Cardiac atrium fibroblast (primary cell): ENCODE measurements at places on chromosomes 16 and 17. TPM values are rescaled to one million over a fixed set of nuclear protein-coding genes. Genes with fewer than 3 reads are reported as not detected.

Gene SEBOX
- total RNA-seq = not detected in 2 replicates

Gene SEPTIN1
- not detected in 2 replicates for total RNA-seq

Gene ANKRD40CL
- not detected in 2 replicates for total RNA-seq

Gene CDH3
- total RNA-seq = 0.16 TPM in 1 of 2 replicates, not detected in the other

Gene LDAF1
- total RNA-seq = 20.1 and 38.1 TPM in 2 replicates

Gene PRM1
- not detected in 2 replicates for total RNA-seq

Gene SLX4
- total RNA-seq = 2.2 and 3.4 TPM in 2 replicates

Gene EXOC3L1
- 0.54 and 1.6 TPM in 2 replicates for total RNA-seq

Gene CFAP97D1
- not detected in 2 replicates for total RNA-seq

Gene CCL7
- total RNA-seq = 1.1 and 3.4 TPM in 2 replicates

Gene ZNF469
- total RNA-seq = 7.0 and 10.0 TPM in 2 replicates

Gene WSCD1
- 0.72 and 0.81 TPM in 2 replicates for total RNA-seq

Gene TP53TG3C
- total RNA-seq = not detected in 2 replicates

Gene MRPL58
- 27.1 and 29.5 TPM in 2 replicates for total RNA-seq

Gene TP53TG3
- not detected in 2 replicates for total RNA-seq

Gene TMUB2
- 25.8 and 31.8 TPM in 2 replicates for total RNA-seq

Gene EMP2
- total RNA-seq = 9.4 and 19.5 TPM in 2 replicates

Gene CRYBA1
- total RNA-seq = not detected in 2 replicates

Gene GDPD1
- 0.18 TPM in 1 of 2 replicates, not detected in the other for total RNA-seq

Gene ALOX15
- total RNA-seq = not detected in 2 replicates
